ENCODE measurements at places on chromosomes 16 and 17.
A peak's percentile ranks its signal among the peaks of the same experiment; 100 is the strongest.

DNA sequence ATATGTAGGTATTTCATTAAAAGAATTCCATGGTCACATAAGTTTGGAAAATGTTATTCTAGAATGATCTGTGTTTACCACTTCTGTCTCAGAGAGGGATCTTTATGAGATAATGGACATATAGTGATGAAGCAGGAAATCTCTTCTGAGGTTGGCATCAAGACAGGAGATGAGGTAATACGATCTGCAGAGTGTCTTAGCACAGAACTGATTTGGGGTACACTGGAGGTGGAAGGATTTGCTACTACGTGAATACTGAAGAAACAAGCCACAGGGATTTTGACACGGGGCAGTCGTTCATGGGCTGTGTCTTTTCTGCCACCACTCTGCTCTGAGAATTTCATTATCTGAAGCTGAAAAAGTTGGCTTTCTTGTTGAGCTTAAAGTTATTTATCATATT lies 5.5 kb downstream of the CBFB start:
- DNase-seq: no peak

DNA sequence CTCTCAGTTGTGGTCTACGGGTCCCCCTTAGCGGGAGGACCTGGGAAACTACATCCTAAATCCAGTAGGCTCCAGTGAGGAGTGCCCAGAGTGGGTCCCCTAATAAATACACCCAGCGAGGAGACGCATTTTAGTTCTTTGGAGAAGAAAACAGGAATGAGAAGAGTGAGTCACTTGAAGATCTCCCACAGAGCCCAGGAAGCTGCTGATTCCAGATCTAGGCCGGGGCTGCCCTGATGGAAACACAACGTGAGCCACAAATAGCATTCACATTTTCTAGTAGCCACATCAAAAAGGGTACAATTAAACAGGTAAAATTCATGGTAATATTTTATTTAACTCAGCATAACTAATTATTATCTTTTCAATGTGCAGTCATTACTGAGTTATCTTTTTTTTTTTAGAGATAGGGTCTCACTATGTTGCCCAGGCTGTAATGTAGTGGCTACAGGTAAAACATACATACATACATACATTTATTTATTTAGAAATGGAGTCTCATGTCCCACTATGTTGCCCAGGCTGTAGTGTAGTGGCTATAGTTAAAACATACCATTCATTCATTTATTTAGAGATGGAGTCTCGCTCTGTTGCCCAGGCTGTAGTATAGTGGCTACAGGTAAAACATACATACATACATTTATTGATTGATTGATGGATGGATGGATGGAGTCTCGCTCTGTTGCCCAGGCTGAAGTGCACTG lies 21.5 kb downstream of the FBXO31 start:
- no peak for DNase-seq

DNA sequence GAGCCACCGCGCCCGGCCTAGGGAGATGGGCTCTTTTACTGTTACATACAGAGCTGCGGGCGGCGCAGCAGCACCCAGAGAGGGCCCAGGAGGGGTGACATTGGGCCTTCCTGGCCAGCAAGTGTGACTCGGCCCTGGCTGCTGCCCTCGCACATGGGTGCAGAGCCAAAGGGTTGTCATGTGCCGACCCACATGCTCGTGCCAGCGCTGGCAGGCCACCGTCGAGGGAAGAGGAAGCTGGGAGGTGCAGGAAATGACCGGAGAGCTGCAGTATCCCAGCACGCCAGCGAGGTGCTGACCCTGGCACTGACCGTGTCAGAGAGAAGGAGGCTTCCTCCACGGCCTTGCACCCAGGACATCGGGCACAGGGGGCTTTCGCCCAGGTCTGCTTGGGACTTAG lies 8.0 kb downstream of the ENDOV start:
- no peak for DNase-seq

- no peak for DNase-seq
Observed at GRCh38 chr16:934178-934577, 36.6 kb downstream of the LMF1 start.

DNA sequence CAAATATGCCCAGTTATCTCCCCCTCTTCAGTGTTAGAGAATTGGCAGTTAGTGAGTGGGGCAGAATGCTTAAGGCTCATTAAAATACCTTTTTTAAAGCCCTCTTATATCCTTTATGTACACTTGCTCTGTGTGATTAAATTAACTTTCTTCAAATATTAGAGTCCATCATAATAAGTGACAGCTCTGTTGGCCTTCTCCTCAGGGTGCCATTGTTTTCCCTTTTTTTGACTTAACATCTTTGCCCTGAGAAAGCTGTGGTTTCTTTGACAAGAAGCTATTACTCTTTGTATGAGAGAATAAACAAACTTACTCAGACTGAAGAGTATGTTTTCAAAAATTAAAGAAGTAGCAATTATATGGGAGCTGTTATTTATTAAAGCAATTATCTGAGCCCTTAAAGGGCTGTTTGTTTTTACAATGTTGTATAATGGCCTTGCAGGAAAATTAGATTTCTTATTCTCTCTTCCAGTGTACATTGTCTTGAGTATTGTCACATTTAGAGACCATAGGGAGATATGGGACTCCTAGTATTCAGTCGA lies 13.4 kb downstream of the RBBP6 start:
- DNase-seq: no peak

DNA sequence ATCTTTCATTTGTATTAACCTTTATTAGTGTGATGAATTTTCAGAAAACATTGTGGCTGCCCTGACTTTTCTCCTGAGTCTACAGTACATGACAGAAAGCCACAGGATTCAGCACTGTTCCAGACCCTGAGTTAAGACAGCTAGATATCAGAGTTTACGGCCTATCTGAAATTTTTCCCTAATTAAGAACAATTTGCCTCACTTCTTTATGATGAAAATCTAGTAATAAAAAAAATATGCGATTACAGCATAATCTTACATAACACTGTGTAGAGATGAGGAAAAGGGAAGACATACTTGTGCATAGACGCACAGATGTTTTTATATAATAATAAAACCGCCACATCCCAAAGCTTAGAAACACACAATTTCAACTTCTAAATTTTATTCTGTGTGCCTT lies 7.3 kb downstream of the SPOP start:
- no peak for DNase-seq

GRCh38 chr16:3716831-3717234 lies 491 bp downstream of the TRAP1 start:
- DNase-seq: peak; percentile 49

GRCh38 chr16:55056585-55057401 lies 126.1 kb downstream of the IRX5 start:
- no peak for DNase-seq

DNA sequence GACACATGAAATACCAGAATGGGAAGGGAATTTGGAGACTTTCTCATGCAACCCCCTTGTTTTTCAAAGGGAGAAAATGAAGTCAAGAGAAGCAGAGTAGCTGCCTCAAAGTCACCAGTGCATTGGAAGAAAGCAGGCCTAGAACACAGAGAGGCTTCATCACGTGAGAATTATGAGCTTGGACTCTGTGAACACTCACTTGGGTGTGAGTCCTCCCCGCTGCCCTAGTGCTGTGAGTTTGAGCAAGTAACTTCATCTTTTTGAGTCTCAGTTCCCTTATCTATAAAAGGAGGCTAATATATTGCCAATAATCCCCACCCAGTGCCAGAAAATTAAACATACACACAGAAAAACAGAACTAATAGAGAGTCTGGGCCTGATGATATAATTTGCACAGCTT lies 315.8 kb downstream of the XYLT1 start:
- peak; percentile 33 for DNase-seq

All from GM10248 (cell line).